ENCODE measurements at places on chromosomes 1 and 21. TPM values are rescaled to one million over a fixed set of nuclear protein-coding genes. Genes with fewer than 3 reads are reported as not detected.

GRCh38 chr1:218588540-218589172 is 243.5 kb downstream of the TGFB2 start:
- no peak overlapping the region for H3K27ac ChIP-seq
- H3K36me3 ChIP-seq, result no peaks in the 10 kb centered on the region
- peaks cover 14% of the 10 kb centered on the region for H3K4me1 ChIP-seq
- H3K27me3 ChIP-seq, result no peaks in the 10 kb centered on the region
- H3K4me3 ChIP-seq, result no peak overlapping the region

DNA sequence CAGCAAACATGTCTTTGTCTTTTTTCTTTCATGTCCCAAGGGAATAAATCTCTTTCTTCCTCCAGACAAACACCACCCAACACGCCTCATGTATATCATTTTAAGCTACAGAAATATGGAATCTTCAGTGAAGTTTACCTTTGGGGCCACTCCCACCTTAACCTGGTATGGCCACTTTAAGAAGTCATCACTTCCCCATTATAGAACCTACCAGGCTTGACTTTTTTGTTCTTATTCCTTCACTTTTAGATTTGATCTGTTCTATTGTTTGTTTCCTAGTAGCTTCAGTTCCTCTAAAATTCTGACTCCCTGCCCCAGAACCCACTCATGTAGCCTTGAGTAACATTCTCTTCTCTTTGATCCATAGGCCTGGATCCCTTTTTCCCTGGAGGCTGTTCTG is 226.3 kb downstream of the HLX start:
- H3K4me1 ChIP-seq, result peaks cover 5% of the 10 kb centered on the region
- H3K4me3 ChIP-seq, result no peak overlapping the region
- no peaks in the 10 kb centered on the region for H3K36me3 ChIP-seq
- no peak overlapping the region for H3K27ac ChIP-seq
- no peaks in the 10 kb centered on the region for H3K27me3 ChIP-seq

DNA sequence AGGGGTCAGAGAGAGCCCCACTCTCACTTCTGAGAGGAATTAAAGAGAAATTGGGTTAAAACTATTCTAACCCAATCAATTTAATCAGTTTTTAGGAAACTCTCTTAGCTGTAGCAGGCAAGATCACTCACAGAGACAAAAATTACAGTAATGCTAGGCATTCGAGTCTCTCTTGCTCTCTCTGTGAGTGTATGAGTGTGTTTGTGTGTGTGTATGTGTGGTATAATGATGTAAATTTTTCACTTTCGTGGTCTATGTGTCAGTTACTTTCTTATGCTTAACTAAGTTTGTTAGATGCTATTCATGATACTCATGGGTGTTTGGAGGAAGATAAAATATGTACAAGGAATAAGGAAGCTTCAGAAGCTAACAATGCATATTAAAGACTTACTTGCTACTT is 131.3 kb downstream of the FASLG start:
- H3K27ac ChIP-seq, result no peak overlapping the region
- no peak for DNase-seq
- H3K4me1 ChIP-seq, result no peaks in the 10 kb centered on the region

GRCh38 chr21:42544544-42544943 is 30.9 kb downstream of the SLC37A1 start:
- DNase-seq, result no peak
- H3K36me3 ChIP-seq, result peaks cover 9% of the 10 kb centered on the region
- H3K4me3 ChIP-seq, result no peak overlapping the region
- H3K27ac ChIP-seq, result no peak overlapping the region
- no peaks in the 10 kb centered on the region for H3K4me1 ChIP-seq
- no peaks in the 10 kb centered on the region for H3K27me3 ChIP-seq

- H3K27ac ChIP-seq, result no peak overlapping the region
- no peaks in the 10 kb centered on the region for H3K27me3 ChIP-seq
- H3K4me3 ChIP-seq, result no peak overlapping the region
Measured at GRCh38 chr1:220680085-220680687, 10.0 kb upstream of the C1orf115 start.

DNA sequence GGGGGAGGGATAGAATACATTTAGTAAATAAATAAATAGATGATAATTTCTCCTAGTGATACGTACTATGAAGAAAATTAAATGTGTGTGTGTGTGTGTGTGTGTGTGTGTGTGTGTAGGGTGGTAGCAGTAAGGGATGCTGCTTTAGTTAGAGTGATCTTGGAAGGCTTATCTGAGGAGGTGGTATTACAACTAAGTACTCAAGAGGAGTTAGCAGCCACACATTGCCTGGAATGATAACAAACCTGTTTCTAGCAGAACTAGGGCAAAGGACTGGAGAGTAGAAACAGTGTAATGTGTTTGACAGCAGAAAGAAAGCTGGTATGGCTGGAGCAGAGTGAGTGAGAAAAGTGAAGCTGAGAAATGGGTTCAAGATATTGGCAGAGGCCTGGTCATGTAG is 58.3 kb upstream of the FASLG start:
- H3K27me3 ChIP-seq, result no peaks in the 10 kb centered on the region
- DNase-seq, result no peak
- H3K4me3 ChIP-seq, result no peak overlapping the region
- H3K27ac ChIP-seq, result no peak overlapping the region

- H3K4me1 ChIP-seq, result no peaks in the 10 kb centered on the region
- no peaks in the 10 kb centered on the region for H3K27me3 ChIP-seq
- no peak overlapping the region for H3K4me3 ChIP-seq
- DNase-seq, result no peak
- H3K27ac ChIP-seq, result no peak overlapping the region
- H3K36me3 ChIP-seq, result no peaks in the 10 kb centered on the region
Measured at GRCh38 chr1:213539464-213539863, 448.3 kb upstream of the PROX1 start.

DNA sequence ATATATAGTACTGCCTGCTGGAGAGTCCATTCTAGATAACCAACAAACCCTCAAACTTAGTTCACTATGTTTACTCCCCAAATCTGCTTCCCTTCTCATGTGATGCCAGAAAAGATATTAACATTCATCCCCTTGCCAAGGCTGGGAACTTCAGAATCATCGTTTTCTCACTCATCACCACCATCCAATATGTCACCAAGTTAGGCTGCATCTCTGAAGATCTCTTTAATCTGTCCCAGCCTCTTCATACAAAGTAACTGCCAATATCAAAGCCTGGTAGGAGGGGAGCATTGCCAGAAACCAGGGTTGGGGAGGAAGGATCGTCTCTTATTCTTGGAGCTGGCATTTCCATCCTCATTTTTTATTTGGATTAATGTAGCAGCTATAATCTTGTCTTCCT is 71.6 kb downstream of the XCL2 start:
- no peak overlapping the region for H3K4me3 ChIP-seq
- no peak overlapping the region for H3K27ac ChIP-seq
- no peaks in the 10 kb centered on the region for H3K36me3 ChIP-seq
- H3K27me3 ChIP-seq, result no peaks in the 10 kb centered on the region

DNA sequence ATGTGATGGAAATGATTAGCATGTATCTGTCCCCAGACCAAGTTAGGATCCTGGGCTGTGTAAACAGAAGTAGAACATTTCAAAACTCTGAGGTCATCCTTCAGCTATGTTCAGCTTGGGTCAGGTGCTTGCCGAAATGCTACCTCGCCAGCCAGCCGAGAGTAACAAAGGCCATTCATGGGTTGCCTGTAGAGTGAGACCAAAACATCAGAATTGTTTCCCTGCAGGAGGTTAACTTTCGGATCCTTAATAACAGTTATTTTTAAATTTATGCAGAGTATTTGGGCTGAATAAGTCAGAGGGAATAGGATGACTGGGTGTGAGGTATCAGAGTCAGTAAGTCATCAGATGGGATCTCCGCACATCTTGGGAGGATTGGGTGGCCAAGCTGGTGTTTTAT is 35.6 kb downstream of the SMYD2 start:
- H3K4me1 ChIP-seq, result no peaks in the 10 kb centered on the region
- no peaks in the 10 kb centered on the region for H3K27me3 ChIP-seq
- H3K27ac ChIP-seq, result no peak overlapping the region
- H3K4me3 ChIP-seq, result no peak overlapping the region

DNA sequence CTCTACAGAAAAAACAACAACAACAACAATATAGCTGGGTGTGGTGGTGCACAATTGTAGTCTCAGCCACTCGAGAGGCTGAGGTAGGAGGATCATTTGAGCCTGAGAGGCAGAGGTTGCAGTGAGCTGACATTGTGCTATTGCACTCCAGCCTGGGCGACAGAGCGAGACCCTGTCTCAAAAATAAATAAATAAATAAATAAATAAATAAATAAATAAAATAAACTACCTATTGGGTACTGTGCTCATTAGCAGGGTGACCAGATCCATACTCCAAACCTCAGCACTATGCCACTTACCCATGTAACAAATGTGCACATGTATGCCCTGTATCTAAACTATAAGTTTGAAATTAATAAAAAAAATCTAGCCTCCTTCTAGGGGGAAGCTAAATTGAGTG is 369.4 kb upstream of the AJAP1 start:
- no peak overlapping the region for H3K27ac ChIP-seq
- H3K4me3 ChIP-seq, result no peak overlapping the region
- H3K27me3 ChIP-seq, result no peaks in the 10 kb centered on the region
- no peaks in the 10 kb centered on the region for H3K36me3 ChIP-seq

- no peaks in the 10 kb centered on the region for H3K4me1 ChIP-seq
- no peaks in the 10 kb centered on the region for H3K27me3 ChIP-seq
- H3K36me3 ChIP-seq, result no peaks in the 10 kb centered on the region
- DNase-seq, result no peak
- no peak overlapping the region for H3K4me3 ChIP-seq
- no peak overlapping the region for H3K27ac ChIP-seq
Measured at GRCh38 chr1:243974451-243975292, 76.4 kb upstream of the ZBTB18 start.

GRCh38 chr1:166322470-166322869 is 155.7 kb upstream of the FAM78B start:
- no peak overlapping the region for H3K4me3 ChIP-seq
- H3K27ac ChIP-seq, result no peak overlapping the region
- DNase-seq, result no peak
- no peaks in the 10 kb centered on the region for H3K27me3 ChIP-seq
- no peaks in the 10 kb centered on the region for H3K4me1 ChIP-seq

- no peak overlapping the region for H3K4me3 ChIP-seq
- H3K36me3 ChIP-seq, result no peaks in the 10 kb centered on the region
- H3K27ac ChIP-seq, result no peak overlapping the region
- H3K4me1 ChIP-seq, result peaks cover 14% of the 10 kb centered on the region
- no peak for DNase-seq
- no peaks in the 10 kb centered on the region for H3K27me3 ChIP-seq
Measured at GRCh38 chr1:234702342-234703000, 92.5 kb upstream of the IRF2BP2 start.

DNA sequence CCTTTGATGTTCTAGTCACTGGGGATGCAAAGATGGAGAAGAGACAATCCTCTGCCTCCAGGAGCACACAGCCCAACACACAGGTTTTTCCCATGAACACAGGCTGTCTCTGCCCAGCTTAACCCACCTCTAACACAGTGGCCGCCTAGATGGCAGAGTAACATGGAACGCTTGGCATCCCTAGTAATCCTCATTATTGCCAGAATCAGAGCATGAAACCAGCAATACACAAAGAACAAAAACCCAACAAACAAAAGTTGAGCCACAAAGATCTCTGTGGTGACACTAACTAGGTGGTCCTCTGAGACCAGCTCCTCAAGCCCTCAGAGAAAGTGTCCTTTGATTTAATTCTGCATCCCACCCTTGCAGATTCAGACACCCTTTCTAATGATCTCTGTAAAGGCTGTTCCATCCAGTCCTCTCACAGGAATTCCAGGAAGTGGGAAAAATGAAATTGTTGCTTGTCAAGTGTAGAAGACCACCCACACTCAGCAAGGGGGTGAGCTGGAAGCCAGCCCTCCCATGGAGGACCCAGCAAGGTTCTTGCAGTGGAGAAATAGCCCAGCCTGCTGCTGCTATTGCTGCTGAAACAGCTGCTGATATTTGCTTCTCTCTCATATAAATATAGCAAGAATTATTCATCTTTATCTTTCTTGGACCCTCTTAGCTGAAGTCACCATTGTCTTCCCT is 7.4 kb upstream of the ATP2B4 start:
- H3K27ac ChIP-seq, result no peak overlapping the region
- no peaks in the 10 kb centered on the region for H3K4me1 ChIP-seq
- no peak for DNase-seq
- H3K4me3 ChIP-seq, result no peak overlapping the region

DNA sequence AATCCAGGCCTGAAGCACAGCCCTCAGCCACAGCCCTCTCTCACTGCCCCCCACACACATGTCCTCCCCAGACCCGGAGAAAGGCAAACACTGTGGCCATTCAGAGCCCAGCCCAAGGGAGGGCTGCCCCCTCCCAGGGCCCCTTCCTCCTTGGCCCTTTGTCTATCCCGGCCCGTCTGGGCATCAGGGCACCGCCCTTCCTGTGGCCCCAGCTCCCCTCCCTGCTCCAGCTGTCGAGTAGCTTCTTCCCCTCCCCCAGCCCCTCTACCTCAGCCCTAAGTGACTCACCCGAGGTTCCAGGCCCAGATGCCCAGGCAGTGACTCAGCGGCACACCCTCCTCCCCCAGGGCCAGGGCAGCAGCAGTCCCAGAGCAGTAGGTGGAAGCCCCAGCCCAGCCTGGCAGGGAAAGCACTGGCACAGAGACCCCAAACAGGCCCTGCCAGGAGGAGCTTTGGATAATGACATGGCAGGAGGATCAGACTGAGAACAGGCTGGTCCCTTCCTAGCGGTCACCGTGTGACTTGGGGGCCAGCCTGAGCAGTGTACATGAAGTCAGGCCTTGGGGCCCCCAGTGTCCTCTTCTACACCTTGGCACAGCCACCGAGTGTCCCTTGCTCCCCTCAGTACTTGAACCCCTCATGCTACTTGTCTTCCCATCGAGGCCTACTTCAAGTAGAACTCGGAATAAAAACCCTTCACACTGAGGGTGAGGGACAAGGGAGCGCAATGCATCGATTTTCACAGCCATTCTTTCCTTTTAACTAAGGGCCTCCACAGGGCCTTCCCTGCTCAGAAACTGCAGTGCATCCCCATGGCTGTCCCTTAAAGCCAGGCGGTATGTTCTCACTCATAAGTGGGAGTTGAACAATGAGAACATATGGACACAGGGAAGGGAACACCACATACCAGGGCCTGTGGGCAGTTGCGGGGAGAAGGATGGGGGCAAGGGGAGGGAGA is 1.0 kb upstream of the S100A2 start:
- no peaks in the 10 kb centered on the region for H3K36me3 ChIP-seq
- peak; percentile 98 for DNase-seq
- H3K27ac ChIP-seq, result peak overlapping the region; percentile 76
- H3K27me3 ChIP-seq, result no peaks in the 10 kb centered on the region

DNA sequence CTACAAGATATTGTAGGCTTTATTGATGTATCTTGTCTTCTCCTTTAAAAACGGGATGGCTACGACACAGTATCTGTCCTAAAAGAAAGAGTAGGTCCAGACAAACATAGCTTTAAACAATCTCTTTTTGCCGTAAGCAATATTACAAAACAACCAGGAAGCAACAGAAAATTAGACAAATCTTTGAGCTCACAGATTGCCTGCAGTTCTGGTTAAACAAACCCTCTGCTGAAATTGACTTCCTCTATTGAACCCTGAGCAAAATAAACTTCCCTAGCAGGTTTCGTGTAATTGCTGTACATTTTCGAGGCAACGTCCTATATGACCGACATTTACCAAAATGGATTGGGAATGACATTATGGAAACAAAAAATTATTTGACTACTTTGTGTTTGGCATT is 50.6 kb downstream of the CHML start:
- no peak overlapping the region for H3K4me3 ChIP-seq
- no peaks in the 10 kb centered on the region for H3K36me3 ChIP-seq
- H3K4me1 ChIP-seq, result no peaks in the 10 kb centered on the region
- DNase-seq, result no peak
- H3K27ac ChIP-seq, result no peak overlapping the region

Gene OR14K1
- total RNA-seq, result not detected

Gene MASP2
- not detected for total RNA-seq

Gene CELA3B
- not detected for total RNA-seq

Gene ATP1A4
- 1.1 TPM for total RNA-seq

Gene ACTL8
- not detected for total RNA-seq

Gene MCOLN2
- 1.2 TPM for total RNA-seq

Gene ACTA1
- total RNA-seq, result 2.3 TPM

Gene FMN2
- 0.71 TPM for total RNA-seq

Gene CD52
- 2.7 TPM for total RNA-seq

Gene ATAD3C
- not detected for total RNA-seq
